ENCODE measurements at places on chromosomes 4 and X.

DNA sequence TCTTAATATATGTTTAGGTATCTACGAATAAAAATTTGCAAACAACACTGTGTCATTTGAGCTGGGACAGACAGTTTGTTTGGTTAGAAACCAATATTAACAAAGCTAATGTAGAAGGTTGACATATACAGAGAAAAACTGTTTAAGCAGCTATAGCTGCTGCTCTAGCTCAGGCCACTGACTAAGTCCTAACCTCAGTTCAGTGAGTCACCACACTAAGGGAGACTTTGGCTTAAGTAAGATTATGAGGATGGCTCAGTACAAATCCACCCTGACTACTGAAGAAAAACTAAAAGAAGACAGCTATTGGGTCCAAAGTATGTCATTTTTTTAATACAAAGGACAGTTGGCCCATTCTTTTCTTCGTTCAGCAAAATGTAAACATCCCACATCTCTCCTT, 717.3 kb upstream of the ACTRT1 start:
- H3K4me3 ChIP-seq: no peak overlapping the region
- no peaks in the 10 kb centered on the region for H3K36me3 ChIP-seq
- H3K4me1 ChIP-seq: no peaks in the 10 kb centered on the region
- DNase-seq: no peak
- no peak overlapping the region for H3K27ac ChIP-seq

DNA sequence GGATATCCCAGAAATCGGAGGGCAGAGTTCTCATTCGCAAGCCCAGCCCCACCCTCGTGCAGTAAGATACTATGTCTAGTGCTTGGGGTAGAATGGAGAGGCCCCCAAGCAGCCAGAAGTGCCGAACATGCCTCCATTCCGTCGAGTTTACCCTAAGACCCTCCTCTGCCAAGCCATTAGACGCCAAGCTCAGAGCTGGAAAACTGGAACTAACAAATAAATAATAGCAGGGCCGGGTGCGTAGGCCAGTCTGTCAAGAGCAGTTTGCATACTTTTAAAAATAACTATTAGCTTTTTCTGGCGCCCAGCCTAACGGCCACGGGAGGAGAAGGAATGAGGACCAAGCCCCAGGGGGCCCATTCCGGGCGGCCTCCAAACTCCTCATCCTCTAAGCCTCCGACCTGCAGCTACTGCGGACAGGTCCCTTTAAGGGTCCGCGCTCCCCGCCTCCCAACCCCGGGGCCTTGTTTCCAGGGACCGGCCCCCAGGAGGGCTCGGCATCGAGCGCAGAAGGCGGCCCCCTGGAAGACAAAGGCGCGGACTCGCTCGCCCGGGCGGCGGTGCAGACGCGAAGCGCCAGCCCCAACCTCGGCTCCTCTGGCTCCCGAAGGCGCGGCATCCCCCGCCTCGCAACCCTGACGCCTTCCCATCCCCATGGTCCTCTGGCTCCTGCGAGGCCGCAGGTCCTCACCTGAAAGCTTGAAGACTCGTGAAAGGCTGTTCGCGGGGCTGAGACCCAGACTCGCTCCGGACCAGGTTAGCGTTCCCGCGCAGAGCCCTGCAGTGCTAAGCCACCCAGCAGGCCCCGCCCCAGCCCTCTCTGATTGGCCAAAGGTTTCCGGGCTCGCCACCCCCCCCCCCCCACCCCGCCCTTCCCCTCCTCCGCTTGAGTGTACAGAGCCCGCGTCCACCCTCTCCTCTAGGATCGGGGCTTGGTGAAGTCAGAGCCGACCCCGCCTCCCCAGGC, at the start of gene TMSB15A:
TSS of gene TMSB15A (minus strand) at position 765 of the 967 bp plus-strand sequence.
- H3K36me3 ChIP-seq: no peaks in the 10 kb centered on the region
- peak; percentile 2 for DNase-seq
- peaks cover 10% of the 10 kb centered on the region for H3K4me1 ChIP-seq
- peak within 1 kb of the TSS; percentile 89 for H3K4me3 ChIP-seq
- peaks cover 4% of the 10 kb centered on the region for H3K27me3 ChIP-seq
- no peak within 1 kb of the TSS for H3K27ac ChIP-seq

- H3K4me1 ChIP-seq: peaks cover 24% of the 10 kb centered on the region
- no peak for DNase-seq
- H3K36me3 ChIP-seq: no peaks in the 10 kb centered on the region
- no peak overlapping the region for H3K4me3 ChIP-seq
- H3K27me3 ChIP-seq: peaks cover 4% of the 10 kb centered on the region
These were observed 121.4 kb upstream of the GATB start for GRCh38 chr4:151882072-151882803.

GRCh38 chr4:6337331-6337935, 67.8 kb downstream of the WFS1 start:
- no peak for DNase-seq
- H3K27ac ChIP-seq: no peak overlapping the region

DNA sequence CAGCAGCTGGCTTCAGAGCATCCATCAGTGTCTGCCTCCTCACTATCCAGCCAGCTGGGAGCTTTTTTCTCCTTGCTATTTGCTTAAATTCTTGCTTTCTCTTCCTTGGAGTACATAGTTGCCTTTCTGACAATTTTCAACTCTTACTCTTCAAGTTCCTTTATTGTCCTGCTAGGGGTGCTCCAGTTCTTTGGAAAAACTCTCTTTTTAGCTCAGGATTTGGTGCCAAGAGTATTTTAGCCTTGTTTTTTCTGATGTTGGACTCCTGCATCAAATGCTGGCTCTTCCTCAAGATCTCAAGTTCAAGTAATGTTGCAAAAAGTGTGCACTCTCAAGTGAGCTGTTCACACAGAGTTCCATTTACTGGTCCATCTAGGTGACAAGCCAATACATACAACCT, 126.4 kb downstream of the KDR start:
- H3K4me1 ChIP-seq: no peaks in the 10 kb centered on the region
- DNase-seq: no peak
- no peaks in the 10 kb centered on the region for H3K36me3 ChIP-seq
- no peaks in the 10 kb centered on the region for H3K27me3 ChIP-seq

DNA sequence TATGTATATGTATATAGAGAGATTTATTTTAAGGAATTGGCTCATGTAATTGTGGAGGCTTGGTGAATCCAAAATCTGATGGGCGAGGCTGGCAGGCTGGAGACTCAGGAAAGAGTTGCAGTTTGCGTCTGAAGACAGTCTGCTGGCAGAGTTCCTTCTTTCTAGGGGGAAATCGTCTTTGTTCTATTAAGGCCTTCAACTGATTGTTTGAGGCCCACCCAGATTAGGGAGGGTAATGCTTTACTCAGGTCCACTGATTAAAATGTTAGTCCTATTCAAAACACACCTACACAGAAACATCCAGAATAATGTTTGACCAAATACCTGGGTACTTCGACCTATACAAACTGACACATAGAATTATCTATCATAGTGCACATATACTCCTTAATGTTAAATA, 149.5 kb downstream of the NAA11 start:
- DNase-seq: no peak
- H3K4me1 ChIP-seq: no peaks in the 10 kb centered on the region
- no peaks in the 10 kb centered on the region for H3K36me3 ChIP-seq
- H3K4me3 ChIP-seq: no peak overlapping the region
- H3K27me3 ChIP-seq: no peaks in the 10 kb centered on the region

DNA sequence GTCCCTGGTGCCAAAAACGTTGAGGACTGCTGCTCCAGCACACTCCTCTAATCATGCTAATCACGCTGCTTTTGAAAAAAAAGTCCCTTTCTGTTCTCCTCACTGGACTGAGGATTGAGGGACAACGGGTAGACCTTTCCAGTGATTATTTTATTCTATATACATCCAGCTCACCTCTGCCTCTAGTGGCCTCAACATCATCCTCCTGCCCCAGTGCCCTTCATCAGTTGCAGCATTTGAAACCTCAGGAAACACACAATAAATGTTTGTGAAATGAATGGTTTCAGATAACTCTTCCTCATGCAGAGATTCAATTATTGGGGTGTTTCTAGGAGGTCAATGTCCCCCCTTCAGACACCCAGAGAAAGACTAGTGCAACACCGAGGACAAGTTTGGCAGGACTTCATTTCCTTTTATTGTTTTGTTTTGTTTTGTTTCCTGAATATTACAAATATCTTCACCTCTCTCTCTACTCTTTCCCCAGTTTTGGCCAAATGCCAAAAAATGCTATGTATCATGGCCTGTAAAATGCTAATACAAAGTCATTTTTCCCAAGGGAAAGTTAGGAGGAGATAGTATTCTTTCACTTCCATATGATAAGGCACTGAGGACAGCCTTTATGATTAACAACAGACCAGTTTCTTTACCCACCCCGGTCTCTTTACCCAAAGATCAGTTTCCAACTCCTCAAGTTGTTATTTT, 460.1 kb upstream of the SLIT2 start:
- DNase-seq: no peak
- no peak overlapping the region for H3K27ac ChIP-seq
- H3K27me3 ChIP-seq: 0 out of 2 replicates have a peak, but pooled peaks cover 2% of the 10 kb centered on the region
- H3K36me3 ChIP-seq: no peaks in the 10 kb centered on the region

DNA sequence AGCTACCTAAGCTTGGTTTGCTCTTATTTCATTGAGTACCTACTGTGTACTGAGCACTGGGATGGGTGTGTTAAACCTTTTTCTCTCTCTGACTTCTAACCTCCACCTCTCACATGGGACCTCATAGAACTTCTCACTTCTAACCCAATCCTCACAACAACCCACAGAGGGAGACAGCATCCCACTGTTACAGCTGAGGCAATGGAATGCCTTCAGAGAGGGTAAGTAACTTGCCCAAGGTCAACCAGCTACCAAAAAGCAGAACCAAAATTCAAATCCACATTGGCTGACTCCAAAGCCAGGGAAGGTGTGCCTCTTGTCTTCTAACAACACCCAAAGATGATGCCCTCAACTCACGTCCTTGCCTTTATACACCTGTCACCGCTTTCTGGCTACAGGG, 5.4 kb downstream of the SEL1L3 start:
- no peak overlapping the region for H3K4me3 ChIP-seq
- H3K27me3 ChIP-seq: peaks cover 1% of the 10 kb centered on the region
- no peak overlapping the region for H3K27ac ChIP-seq
- peaks cover 4% of the 10 kb centered on the region for H3K36me3 ChIP-seq
- no peak for DNase-seq

DNA sequence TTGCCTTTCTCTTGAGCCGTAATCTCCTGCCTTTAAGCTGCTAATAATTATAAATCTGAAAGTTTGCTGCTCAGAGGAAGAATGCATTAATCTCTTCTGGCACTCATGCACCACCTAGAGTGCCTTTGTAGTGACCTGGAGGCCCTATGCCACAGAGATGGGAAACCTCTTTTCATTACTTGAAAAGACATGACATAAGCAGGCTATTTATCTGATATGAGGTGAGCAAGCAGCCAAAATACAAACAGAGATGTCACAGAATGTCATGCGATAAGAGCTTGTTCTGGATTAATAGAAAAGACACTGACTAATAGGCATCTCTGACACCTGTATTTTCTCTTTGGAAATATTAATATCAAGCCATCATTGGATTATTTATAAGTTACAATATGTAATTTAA, 42.3 kb downstream of the GABRB1 start:
- H3K27ac ChIP-seq: no peak overlapping the region
- no peak overlapping the region for H3K4me3 ChIP-seq
- no peaks in the 10 kb centered on the region for H3K36me3 ChIP-seq

- peak; percentile 43 for DNase-seq
- H3K27me3 ChIP-seq: peaks cover 3% of the 10 kb centered on the region
- no peak overlapping the region for H3K4me3 ChIP-seq
- H3K27ac ChIP-seq: no peak overlapping the region
These were observed 17.5 kb downstream of the CFAP99 start for GRCh38 chr4:2436301-2436700.

DNA sequence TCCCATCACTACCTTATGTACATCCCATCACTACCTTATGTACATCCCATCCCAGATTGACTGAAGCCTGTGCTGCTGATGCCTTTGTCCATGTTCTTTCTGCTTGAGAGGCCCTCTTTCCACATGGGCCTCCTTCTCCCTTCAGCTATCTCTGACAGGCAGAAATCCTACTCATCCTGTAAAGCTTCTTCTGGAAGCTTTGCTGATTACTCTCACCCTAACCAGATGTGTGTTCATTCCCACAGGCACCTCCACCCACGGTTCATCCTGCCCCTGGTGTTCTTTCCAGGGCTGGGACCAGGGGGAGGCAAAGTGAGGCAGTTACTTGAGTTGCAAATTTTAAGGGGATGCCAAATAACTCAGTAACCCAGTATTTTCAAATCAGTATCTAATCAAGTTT, 22.5 kb upstream of the FBXW7 start:
- DNase-seq: no peak
- H3K27me3 ChIP-seq: peaks cover 8% of the 10 kb centered on the region
- H3K36me3 ChIP-seq: no peaks in the 10 kb centered on the region
- H3K4me3 ChIP-seq: no peak overlapping the region

- peak; percentile 40 for DNase-seq
- H3K27me3 ChIP-seq: peaks cover 7% of the 10 kb centered on the region
- H3K27ac ChIP-seq: no peak overlapping the region
- peaks cover 7% of the 10 kb centered on the region for H3K4me1 ChIP-seq
- no peak overlapping the region for H3K4me3 ChIP-seq
These were observed 262.5 kb downstream of the FBXW7 start for GRCh38 chr4:152273343-152273742.

DNA sequence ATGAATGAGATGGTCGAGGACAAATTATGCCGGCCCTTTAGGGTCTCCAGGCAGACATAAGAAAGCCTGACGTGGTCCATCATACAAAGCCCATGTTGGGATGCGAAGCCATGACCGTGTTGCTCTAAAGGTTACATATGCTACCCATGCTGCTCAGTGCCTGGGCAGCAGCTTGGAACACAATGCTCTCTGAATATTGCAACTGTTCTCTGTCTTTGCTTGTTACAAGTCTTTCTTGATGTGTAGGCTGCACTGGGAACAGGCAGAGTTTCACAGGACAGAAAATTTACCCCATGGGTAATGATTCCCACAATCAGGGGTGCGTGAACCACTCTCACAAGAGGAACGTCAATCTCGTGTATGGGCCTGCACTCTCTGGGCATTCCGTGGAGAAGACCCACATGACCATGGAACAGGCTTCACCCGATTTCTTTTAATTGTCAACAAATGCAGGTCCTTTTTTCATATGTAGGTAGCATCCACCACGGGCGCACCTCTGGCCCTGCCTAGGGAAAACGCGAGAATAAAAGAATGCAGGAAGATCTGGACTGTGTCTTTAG, 66.3 kb downstream of the NBDY start:
- no peaks in the 10 kb centered on the region for H3K36me3 ChIP-seq
- no peaks in the 10 kb centered on the region for H3K27me3 ChIP-seq
- H3K4me3 ChIP-seq: no peak overlapping the region
- peaks cover 5% of the 10 kb centered on the region for H3K4me1 ChIP-seq

DNA sequence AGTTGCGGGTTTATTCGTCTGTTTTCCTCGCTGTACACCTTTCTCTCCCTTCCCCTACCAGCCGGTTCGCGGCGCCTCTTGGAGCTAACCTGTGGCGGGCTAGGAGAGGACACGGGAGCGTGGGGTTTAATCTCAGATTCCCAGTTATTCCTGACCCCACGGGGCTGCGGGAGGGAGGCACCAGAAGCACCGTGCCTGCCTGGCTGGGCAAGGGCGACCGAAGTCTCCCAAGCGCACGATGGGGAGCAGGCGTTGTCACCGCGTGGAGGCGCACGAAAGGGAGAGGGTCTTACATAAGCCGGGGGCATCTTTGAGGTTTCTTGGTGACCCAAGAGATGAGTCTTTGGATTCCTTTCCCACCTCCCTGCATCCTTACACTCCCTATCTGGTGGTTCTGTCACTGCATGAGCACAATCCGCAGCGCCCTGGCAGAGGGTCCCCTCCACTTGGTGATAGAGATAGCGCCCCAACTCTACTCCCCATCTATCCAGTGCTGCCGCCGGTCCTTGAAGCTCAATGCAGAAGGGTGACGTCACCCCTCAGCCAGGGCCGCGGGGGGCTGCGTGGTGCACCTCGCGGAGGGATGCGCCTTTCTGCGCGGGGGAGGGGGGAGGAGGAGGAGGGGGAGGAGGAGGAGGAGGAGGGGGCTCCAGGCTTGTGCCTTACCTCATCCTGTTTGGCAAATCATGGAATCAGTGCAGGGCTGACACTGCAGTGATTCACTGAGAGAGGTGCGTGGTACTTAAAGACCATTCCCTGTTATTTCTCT, 793 bp downstream of the TSPAN7 start:
- peaks cover 4% of the 10 kb centered on the region for H3K27me3 ChIP-seq
- H3K36me3 ChIP-seq: no peaks in the 10 kb centered on the region
- no peaks in the 10 kb centered on the region for H3K4me1 ChIP-seq
- H3K4me3 ChIP-seq: no peak overlapping the region
- no peak overlapping the region for H3K27ac ChIP-seq
